Stimulated activated CD8-positive, alpha-beta memory T cell treated with anti-CD3 and anti-CD28 coated beads, Interleukin-4, amount 100 ng/mL, for 4 hours (primary cell): ENCODE measurements at places on chromosomes 1 and 21.

GRCh38 chr1:244209955-244210354 is 158.9 kb downstream of the ZBTB18 start:
- DNase-seq: no peak

DNA sequence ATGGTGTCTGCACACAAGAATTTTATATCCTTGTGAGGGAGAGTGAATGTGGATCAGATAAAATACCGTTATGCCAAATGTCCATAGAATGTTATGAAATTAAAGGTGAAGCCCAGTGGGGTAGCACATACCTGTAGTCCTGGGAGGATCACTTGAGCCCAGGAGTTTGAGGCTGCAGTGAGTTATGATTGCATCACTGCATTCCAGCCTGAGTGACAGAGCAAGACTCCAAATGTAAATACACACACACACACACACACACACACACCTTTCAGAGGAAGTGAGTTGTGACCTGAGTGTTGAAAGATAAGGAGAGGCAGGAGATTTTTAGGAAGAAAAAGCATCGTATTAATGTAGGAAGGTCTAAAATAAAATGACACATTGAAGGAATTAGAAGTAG is 28.1 kb upstream of the ZYG11A start:
- DNase-seq: no peak

GRCh38 chr1:55500601-55501000 is 285.4 kb upstream of the USP24 start:
- no peak for DNase-seq

DNA sequence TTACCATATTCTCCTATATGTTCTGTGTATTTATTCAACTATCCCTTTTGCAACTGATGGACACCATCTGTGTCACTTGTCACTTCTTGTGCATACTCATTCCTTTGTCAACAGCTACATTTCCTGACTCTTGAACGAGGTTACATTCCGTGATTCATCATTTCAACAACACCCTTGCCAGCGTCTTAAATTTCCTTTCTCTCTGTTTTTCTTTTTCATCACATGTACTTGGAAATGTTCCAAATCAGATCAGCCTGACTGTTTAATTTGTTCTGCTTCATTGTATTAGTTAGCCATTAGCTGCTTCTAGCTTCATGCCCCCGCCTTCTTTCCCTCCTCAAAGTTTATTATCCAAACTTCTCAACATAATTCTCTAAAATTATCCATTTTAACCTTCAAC is 173.0 kb downstream of the ADGRL4 start:
- DNase-seq: no peak

GRCh38 chr1:210920716-210921694 is 212.9 kb downstream of the KCNH1 start:
- no peak for DNase-seq

DNA sequence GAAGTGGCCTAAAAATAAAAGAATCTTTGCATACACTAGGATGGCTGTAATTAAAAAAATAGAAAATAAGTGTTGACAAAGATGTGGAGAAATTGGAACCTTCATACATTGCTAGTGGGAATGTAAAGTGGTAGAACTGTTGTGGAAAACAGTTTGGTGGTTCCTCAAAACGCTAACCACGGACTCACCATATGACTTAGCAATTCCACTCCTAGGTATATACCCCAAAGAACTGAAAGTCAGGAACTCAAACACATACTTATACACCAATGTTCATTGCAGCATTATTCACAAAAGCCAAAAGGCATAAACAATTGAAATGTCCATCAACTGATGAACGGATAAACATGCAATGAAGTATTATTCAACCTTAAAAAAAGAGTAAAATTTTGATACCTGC is 10.8 kb upstream of the HMGCL start:
- DNase-seq: no peak

DNA sequence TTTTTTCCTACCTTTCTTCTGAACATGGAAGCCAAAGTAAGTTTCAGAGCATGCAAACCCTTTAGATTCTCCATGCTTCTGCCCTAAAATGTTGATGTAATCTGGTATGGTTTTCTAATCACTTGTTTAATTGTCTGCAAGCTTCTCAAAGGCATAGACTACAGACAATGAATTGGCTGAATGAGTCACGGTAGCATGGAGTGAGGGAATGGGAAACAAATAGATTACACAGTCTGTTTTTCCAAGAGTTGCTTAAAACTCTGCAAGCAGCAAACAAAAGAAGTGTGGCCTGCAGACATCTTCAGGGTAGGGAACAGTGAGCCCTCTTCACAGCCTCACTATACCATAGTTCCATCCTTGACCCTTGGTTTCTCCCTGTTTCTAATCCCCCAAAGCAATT is 326.0 kb downstream of the BARHL2 start:
- DNase-seq: no peak

- no peak for DNase-seq
Measured at GRCh38 chr1:221408117-221408803, 333.6 kb downstream of the DUSP10 start.

DNA sequence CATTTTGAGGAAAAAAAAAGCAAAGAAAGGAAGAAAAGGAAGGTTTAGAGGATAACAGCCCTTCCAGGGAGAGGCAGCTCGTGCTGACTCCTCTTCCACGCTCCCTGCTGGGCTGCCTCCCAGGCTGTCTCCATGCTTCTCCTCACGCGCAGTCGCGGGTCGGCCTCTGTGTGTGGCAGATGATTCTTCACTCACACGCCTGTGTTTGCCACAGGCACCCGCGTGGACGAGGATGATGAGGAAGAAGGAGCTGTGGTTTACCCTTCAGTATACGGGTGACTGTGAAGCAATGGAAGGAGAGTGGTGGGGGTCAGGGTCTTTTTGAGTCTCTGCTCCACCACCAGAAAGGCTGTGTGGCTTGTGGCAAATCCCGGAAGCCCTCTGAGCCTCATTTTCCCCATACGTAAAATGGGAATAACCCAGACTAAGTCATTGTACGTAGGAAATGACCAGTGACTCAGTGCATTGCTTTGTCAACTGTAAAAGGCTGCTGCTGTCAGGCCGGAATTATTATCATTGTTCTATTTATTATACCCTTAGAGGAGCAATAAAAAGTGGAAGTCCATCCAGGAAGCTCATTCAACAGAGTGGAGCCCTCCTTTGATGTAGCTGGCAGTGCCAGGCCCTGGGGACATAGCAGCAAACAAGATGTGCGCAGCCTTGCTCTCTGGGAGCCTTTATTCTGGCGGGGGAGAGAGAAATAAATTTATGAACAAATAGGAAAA is 11.9 kb upstream of the SH2D2A start:
- no peak for DNase-seq

DNA sequence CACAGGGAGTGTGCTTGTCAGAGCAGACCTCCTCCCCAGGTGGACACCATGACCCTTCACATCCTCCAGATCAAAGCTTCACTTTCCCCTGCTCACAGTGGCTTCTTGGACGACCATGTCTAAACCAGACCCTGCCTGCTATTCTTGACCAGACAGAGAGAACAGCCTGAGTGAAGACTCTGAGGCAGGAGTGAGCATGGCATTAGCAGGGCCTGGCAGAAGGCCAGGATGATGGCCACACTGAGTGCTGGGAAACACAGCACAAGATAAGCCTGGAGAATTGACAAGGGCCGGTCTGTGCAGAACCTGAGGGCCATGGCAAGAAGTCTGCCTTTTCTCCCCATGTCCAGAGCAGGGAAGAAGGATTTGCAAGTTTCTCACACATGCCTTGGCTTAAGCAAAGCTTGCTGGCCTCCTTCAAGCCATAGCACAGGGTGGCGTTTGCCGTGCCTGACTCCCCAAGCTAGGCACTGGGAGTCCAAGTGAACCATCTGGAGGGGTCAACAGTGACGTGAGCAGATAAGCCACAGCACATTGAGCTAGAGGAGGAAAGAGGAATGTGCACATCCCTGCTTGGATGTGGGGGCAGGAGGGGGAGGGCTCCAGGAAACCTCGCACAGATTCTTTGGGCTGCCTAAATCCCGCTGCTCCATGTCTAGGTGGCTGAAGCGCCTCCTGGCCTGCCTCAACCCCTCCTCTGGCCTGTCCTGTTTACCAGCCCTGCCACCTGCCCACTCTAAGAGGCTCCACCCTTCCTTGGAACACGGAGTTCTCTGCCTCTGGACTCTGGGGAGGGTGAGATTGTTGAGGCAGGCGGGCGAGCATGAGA is 87.1 kb downstream of the CD58 start:
- DNase-seq: no peak

DNA sequence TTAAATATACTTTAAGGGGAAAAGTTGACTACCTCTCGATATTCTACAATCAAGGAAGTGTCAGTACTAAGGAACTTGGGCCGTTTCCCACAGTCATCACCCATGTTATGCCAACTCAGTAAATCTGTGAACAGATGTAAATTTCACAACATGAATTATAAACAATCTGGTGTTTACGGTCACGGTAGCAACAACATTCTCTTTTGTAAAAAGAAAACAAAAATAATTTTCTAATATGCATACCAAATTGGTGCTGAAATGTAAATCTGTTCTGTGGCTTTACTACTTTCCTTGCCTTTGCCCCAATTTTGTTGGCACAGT is 1.2 kb downstream of the SH3GLB1 start:
- no peak for DNase-seq

DNA sequence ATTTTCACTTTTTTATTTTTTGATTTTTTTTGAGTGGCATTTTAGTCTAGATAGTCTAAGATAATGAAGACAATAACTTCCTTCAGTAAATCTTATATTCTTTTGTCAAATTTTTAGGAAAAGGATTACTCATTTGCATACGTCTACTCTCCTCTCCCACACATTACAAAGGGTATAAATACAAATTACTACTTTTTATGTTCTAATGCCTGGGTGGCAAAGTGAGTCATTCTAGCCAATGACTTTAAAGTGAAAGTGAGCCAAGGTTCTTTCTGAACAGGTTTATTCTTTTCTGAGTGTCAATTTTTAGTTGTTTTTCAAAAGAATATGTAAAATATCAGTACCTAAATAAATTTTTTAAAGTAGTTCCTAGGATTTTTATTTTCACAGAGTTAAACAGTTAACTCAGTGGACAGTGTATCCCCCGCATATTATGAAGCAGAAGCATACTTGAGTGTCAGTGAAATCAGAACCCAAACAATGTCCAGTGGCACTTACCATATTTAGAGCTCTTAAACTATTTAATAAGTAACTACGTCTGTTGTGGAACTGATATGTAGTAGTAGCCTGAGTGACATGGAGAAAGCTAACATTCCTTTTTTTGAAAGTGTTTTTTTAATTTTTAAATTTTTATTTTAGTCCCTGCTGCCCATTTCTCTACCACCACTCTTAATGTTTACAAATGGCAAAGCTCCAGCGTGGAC is 141.7 kb downstream of the PHTF1 start:
- no peak for DNase-seq

GRCh38 chr1:159951016-159951415 is 3.0 kb downstream of the SLAMF9 start:
- no peak for DNase-seq

DNA sequence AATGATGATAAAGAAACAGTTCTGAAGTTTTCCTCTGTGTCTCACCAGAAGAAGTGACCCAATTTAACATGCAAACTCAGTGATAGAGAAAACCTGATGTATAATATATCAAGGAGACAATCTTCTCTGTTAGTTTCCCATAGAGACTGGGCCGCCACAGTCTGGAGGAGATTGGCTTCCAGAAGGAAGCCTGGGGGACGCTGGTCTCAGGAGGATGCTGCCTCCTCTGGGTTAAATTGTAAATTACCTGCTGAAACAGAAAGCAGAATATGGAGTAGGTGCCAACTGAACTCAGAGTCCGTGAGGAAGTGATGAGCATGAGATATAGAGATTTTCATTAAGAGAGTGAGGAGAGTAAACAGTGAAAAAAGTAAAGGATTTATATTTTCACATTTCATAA is 15.8 kb downstream of the OR14I1 start:
- DNase-seq: no peak
